ENCODE measurements at places on chromosomes 4 and X. TPM values are rescaled to one million over a fixed set of nuclear protein-coding genes. Genes with fewer than 3 reads are reported as not detected.

The SMAD1 gene
- total RNA-seq = 33.8 TPM

The EDA gene
- not detected for total RNA-seq

The STS gene
- total RNA-seq = 4.5 TPM

The FAM13A gene
- 34.1 TPM for total RNA-seq

The NEIL3 gene
- total RNA-seq = 8.1 TPM

The FAAH2 gene
- total RNA-seq = 0.86 TPM

The PARM1 gene
- 0.86 TPM for total RNA-seq

The ASB5 gene
- 7.4 TPM for total RNA-seq

The SORBS2 gene
- total RNA-seq = 1.7 TPM

The CLGN gene
- 1.6 TPM for total RNA-seq

The NALF2 gene
- total RNA-seq = not detected

The ASB9 gene
- total RNA-seq = 2.6 TPM

The ERVMER34-1 gene
- total RNA-seq = 0.32 TPM

The ARHGAP36 gene
- not detected for total RNA-seq

The ENAM gene
- 0.97 TPM for total RNA-seq

The FABP2 gene
- total RNA-seq = not detected

The PDCL2 gene
- total RNA-seq = not detected

The DGKQ gene
- total RNA-seq = 13.2 TPM
